ENCODE measurements at places on chromosomes 2 and 18.

DNA sequence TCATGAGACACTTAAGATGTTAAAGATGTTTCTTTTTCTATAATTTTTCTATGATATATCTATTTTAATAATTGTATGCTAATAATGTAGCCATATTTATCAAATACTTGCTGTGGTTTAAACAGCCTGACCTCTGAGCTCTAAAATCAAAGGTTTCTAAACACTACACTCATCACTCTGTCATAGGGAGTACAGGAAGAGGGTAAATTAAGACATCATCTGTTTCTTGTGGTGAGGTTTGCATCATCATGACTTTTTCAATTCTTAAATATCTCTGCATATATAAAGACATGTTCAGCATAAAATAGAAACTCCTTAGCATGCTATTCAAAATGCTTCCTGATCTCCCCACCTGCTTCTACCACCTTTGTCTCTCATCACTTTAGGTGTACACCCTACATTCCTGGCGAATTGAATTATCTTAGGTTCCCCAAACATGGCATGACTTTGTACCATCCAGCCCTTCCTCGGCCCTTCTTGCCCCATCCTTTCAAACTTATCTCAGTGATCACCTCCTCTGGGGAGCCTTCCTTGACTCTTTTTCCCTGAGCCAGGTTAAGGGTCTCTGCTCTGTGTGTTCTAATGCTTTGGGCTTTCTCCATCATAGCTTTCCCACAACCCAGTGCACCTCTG, 105.3 kb upstream of the TTN start:
- DNase-seq, result no peak

- DNase-seq, result no peak
Observed at GRCh38 chr18:56662902-56663301, 11.7 kb downstream of the WDR7 start.

DNA sequence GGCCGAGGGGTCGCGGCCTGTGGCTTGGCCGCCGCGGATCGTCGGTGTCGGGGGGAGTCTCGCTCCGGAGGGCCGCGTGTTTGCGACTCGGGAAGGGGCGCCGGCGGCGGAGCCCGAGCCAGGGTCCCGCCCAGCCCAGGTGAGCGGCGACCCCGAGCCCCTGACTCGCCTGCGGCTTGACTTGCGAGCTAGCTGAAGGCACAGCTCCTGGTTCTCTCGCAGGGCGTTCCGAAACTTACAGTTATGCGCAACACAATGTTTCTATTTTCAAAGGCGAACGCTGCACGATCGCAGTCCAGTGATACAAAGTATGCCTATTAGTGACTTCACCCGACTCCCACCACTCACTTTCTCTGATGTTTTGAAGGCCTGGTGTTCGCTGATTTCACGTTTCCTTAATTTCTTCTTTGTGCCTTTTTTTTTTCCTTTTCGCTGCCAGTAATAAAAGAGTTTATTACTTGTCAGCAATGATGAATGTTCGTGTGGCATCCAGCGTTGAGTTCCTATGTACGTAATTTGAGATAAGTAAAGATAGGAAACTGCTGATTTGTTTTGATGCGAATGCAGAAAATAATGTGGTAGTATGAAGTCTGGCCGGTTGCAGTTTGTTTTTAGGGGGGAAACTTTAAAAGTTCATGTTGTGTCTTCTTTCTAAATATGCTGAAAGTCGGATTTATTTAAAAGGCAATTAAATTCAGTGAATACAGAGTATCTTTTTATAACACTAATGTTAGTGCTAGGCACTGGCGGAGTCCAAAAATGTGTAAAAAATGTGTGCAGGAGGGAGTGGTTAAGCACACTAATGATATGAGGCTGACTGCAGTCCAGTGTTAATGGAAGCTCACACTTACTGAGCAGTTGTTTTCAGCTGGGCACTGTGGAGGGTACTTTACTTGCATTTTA, 706 bp downstream of the UBXN2A start:
- DNase-seq, result peak; percentile 11

DNA sequence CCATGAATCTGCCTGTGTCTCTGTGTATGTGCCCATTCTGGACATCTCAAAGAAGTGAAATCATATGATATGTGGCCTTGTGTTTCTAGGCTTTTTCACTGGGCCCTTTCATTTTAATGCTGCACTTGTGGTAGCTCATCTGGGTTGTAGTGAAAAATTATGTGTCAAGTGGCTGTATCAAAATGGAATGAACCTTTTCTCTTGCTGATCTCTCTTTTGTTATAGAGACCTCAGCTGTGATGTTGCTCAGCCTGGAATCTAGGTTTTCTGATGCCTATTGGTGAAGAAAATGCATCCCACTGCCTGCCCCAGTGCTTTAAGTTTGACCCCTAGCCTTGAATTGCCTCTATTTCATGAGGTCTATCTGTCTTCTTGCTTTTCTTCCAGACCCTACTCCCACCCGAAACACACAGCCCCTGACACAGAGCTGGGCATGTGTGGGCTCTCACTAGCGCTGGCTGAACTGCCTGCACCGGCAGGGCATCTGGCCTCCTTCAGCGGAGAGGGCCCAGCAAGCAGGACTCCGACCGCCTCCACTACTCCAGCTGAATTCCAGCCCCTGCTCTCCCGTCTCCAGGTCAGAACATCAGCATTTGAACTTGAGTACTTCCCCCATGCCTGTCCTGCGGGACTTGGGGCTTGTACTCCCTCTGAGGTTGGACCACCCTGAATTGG, 175.8 kb upstream of the MSH6 start:
- no peak for DNase-seq

DNA sequence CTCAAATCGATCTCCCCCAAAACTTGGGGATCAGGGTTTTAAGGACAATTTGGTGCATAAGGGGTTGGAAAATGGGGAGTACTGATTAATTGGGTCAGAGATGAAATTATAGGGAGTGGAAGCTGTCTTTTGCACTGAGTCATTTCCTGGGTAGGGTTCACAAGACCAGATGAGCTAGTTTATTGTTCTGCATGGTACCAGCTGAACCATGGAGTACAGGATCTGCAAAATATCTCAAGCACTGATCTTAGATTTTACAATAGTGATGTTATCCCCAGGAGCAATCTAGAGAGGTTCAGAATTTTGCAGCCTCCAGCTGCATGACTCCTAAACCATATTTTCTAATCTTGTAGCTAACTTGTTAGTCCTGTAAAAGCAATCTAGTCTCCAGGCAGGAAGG, 73.1 kb downstream of the CPO start:
- no peak for DNase-seq

DNA sequence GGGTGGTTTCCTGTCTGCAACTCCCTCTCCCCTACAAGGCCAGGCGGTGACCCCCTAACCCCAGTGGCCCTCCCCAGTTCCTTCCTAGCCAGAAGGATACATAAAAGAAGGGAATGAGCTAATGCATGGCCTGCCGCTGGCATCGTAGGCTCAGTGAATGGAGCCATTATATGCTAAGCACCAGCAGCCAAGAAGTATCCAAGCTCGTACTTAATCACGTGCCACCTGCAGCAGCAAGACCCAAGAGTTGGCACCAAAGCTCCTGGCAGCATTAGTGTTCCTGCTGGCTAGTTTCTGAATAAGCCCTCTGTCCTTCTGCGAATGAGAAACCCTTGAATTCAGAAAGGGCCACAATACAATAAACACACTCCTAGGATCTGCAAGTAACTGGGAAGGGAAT, 4.3 kb downstream of the DBI start:
- DNase-seq, result no peak

DNA sequence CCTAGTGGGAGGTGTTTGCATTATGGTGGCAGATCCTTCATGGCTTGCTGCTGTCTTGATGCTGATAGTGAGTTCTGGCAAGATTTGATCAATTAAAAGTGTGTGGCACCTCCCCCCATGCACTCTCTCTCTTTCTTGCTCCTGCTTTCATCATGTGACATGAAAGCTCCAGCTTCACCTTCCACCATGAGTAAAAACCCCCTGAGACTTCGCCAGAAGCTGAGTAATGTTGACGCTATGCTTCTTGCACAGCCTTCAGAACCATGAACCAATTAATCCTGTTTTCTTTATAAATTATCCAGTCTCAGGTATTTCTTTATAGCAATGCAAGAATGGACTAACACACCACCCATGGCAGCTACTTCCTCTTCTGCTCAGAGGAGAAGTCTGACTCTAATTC, 2181.4 kb upstream of the PIK3C3 start:
- no peak for DNase-seq

- DNase-seq, result no peak
Observed at GRCh38 chr2:201127152-201127511, 11.2 kb downstream of the CFLAR start.

- no peak for DNase-seq
Observed at GRCh38 chr2:121918231-121918630, 162.8 kb downstream of the TSN start.

- peak; percentile 68 for DNase-seq
Observed at GRCh38 chr2:95526360-95527341, 42.1 kb upstream of the TRIM43B start.

DNA sequence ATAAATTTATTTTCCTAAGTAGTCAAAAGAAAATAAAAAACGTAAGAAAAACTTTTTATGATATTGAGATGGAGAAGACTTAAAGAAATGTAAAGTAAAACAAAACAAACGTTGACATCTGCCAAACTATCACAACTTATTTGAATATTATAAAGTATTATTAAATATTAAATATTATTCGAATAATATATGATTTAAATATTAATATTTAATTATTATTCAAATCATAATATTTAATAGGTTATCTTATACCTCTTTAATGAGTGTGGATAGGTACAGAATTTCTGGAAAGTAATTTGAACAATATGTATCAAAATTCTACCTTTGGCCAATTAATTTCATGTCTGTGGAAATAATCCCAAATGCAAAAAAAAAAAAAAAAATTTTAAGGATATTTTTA, 278.7 kb downstream of the RAD51AP2 start:
- no peak for DNase-seq

GRCh38 chr2:66434679-66435548, at the start of gene MEIS1:
MEIS1 (plus strand) TSS chr2:66435125; CDS start chr2:66435857, 732 bp downstream.
- no peak for DNase-seq

DNA sequence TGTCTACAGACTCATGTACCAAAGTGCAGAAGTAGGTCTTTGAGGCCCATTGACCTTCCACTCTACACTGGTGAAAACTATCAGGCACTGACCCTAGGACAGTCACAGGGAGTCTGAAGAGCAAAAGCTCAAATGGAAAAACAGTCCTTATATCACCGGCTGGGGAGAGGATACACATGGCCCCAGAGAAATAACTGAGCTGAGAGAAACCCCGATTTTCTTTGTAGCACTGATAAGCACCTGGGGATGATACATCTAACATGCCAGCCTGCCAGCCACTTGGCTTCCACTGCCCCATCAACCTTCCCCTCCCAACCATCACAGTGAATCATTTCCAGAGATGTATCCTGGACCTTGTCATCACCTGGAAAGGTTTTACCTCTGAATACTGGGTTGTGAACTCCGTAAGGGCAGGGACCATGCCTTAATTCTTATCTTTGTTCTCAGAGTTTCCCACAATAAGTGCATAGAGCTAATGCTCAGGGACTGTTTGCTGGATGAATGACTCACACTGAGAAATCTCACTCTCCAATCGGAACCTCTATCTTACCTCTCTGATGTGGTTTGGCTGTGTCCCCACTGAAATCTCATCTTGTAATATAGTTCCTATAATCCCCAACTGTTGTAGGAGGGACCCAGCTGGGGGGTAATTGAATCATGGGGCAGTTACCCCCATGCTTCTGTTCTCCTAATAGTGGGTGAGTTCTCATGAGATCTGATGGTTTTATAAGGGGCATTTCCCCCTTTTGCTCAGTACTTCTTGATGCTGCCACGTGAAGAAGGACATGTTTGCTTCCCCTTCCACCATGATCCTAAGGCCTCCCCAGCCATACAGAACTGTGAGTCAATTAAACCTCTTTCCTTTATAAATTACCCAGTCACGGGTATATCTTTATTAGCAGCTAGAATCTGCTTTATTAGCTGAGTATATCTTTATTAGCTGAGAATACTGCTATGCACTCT, 37.1 kb downstream of the EVA1A start:
- no peak for DNase-seq

DNA sequence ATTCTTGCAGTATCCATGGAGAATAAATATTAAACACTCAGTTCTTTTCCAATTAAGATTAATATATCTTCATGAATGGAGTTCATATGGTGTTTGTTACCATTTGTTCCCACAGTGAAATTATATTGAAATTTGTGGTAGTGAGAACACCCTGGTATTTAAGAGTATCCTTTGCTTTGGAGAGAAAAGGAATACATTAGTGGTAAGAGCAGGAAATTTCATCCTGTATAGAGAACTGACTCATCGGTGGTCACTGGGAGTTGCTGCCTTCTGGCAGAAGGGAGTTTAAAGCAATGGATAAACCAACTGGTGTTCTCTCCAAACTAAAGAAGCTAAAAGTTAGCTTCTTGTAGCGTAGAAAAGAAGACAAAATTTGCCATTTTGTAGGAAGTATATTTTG, 107.3 kb downstream of the MYO1B start:
- no peak for DNase-seq

- no peak for DNase-seq
Observed at GRCh38 chr2:60432035-60432601, 121.3 kb downstream of the BCL11A start.

GRCh38 chr2:146990311-146991054, 854.3 kb upstream of the ACVR2A start:
- no peak for DNase-seq

DNA sequence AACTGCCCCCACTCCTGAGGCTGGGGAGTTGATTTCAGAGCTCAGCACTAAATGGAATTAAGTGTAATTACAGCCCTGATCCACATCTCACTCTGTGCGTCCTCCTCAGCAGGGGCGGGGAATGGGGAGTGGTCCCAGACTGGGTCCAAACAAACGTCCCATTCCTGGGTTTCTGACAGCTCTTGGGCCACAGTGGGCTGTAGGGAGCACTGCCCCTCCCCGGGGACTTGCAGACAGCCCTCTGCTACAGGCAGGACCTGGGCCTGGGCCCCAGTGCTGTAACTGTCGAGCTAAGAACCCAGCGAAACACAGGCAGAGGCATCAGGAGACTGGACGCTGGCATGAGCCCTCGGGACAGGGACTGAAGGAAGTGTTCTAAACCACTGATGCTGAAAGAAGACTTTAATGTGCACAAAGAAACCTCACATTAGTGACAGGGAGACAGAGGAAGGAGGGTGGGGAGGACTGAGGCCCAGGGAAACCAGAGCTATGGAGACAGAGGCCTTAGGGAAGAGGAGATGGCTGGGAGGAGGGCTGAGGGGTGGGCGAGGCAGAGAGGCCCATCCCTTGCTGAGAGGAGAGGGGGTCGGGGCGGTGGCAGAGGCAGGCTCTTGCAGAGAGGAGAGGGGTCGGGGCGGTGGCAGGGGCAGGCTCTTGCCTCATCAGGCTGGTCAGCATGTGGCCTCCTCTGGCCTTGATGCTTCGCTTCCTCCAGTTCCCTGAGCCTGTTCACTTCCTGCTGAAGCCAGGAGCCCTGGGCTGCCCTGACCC, 5.8 kb upstream of the SEMA4C start:
- DNase-seq, result no peak

DNA sequence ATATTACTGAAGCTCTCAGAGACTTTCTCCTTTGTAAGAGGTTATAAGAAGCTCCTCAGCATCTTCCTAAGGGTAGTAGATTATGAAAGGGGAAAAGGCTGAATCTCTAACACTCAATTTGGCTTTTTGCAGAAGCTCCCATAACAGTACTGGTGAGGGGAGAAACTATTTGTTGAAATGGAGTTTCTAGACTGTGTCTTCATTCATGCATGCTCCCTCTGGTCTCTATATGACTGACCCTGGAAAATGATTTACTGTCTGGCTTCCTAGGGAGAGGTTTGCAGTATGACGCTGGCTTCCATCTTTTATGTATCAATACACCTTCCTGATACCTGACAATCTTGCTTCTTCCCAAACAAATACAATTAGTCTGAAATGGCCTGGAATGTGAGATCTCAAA, 63.9 kb downstream of the LDAH start:
- DNase-seq, result no peak

GRCh38 chr18:22789600-22789999, 143.5 kb upstream of the RBBP8 start:
- no peak for DNase-seq

All from stimulated activated CD4-positive, alpha-beta T cell treated with anti-CD3 and anti-CD28 coated beads, Interleukin-12 subunit alpha, Interleukin-12 subunit beta, amount 100 ng/mL, for 24 hours (primary cell).